HT-29 (cell line): ENCODE measurements at places on chromosomes 16 and 17. TPM values are rescaled to one million over a fixed set of nuclear protein-coding genes. Genes with fewer than 3 reads are reported as not detected.

SERPINF2 gene
- 9.8 and 10.9 TPM in 2 replicates for total RNA-seq

RND2 gene
- 0.13 TPM in 1 of 2 replicates, not detected in the other for total RNA-seq

KRTAP29-1 gene
- total RNA-seq = not detected in 2 replicates

ERN1 gene
- total RNA-seq = 6.9 and 7.3 TPM in 2 replicates

SLC13A5 gene
- not detected in 2 replicates for total RNA-seq

CLEC19A gene
- not detected in 2 replicates for total RNA-seq

MSLN gene
- total RNA-seq = 3.9 and 8.3 TPM in 2 replicates

CA4 gene
- 0.10 TPM in 1 of 2 replicates, not detected in the other for total RNA-seq

DOC2B gene
- 0.97 TPM in 1 of 2 replicates, not detected in the other for total RNA-seq

ACSM3 gene
- total RNA-seq = 15.8 and 19.2 TPM in 2 replicates

SECTM1 gene
- total RNA-seq = 2.9 and 3.2 TPM in 2 replicates

KCNJ2 gene
- total RNA-seq = 0.18 and 0.23 TPM in 2 replicates

GRCh38 chr16:46775214-46775613 is 27.1 kb upstream of the MYLK3 start:
- DNase-seq = no peak

DNA sequence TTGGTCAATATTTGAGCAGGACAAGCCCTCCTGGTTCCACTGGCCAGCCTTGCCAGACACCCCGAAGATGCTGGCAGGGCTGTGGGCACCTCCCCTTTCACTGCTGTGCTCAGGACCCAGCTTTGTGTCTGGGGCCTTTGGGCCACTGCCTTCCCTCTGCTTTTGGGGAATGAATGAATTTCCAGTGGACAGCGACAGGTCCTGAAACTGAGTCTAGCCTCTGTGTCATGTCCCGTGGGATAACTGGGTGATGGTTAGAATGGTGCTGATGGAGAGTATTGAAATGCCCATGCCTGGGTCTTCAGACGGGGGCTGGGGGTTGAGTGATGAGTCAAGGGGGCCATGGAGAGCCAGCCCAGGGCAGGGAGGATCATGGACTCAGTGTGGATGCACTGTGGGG is 135.8 kb downstream of the FOXL1 start:
- no peak for DNase-seq

DNA sequence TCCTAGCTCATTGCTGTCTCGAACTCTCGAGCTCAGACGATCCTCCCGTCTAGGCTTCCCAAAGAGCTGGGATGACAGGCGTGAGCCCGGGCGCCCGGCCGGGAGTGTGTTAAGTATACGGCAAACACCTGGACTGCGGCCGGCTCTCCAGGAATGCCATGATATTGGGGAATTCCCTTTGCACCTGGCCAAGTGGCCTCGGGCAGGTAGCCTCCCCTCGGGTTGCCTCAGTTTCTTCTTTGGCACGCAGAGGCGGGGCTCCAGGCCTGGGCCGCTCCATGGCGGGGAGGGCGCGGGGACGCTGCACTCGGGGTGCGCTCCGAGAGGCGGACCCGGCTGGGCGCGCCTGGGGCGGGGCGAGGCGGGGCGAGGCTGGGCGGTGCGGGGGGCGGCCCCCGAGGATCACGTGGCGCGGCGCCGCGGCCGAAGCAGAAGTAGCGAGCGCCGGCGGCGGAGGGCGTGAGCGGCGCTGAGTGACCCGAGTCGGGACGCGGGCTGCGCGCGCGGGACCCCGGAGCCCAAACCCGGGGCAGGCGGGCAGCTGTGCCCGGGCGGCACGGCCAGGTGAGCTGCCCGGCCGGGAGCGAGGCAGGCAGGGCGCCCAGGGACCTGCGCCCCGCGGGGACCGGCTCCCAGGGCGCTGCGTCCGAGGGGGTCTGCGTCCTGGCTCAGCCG is at the start of gene PLCG2:
Gene PLCG2, plus strand, starts transcription at position 431 of the 675 bp plus-strand sequence. CDS start 6,699 bp downstream, outside the sequence.
- peak; percentile 39 for DNase-seq

DNA sequence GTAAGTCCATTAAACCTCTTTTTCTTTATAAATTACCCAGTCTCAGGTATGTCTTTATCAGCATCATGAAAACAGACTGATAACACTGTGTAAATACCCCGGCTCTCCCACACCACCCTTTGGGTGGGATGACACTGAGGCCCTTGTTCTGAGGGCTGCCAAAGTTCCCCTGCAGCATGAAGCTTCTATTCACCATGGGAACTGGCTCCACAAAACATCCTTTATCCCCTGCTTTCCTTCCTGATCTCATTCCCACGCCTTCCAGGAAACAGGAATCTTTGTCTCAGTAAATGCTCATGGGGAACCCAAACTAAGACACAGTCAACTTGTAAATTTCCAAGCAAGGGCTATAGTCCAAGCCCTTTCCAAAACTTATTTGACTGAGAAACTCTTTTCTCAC is 88.4 kb downstream of the ABCC12 start:
- DNase-seq = no peak

GRCh38 chr17:41015454-41015853 is 6.5 kb upstream of the KRTAP3-1 start:
- no peak for DNase-seq

DNA sequence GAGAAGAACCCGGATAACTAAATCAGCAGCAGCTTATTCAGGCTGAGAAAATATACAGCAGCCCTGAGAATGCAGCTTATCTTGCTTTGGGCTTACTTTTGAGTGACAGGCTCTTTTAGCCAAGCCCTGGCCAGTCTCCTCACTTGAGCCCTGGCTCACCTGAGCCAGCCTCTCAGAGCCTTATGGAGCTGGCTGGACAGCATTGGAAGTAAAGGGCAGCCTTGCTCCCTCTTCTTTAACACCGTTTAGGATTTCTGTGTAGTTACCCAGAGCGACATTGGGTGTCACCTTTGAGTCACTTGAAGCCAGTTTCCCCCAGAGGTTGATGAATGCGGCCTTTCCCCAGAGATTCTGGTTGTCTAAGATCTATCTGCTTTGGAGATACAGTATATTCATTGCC is 7.7 kb upstream of the NPIPB2 start:
- DNase-seq = peak; percentile 74

DNA sequence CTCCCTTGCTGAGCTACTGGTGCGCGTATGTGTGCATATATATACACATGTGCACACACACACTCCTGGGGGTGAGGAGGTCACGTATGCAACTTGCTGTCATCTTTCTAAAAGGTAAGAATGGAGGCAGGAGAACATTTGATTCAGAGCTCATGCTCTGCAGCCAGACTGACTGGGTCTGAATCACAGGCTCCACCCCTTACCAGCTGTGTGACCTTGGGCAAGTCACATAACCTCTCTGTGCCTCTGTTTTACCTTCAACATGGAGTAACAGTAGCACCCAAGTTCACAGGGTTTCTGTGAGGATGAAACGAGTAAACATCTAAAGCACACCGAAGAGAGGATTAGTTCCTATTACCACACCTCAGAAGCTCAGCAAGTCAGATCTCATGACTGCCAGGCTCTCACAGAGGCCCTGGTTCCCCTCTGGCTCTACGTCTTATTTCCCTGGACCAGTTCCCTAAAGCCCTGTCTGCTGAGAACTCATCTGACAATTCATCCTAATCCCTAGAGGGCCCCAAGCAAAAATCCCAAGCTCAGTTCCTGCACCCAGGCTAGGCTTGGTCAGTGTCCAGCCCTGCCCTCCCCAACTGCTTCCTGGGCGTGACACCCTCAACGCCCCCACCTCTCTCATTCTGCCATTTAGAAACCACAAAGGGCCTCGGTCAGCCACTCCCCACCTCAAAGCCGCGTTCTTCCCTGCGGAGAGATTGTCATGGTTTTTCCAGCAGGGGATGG is 28.7 kb downstream of the ABR start:
- DNase-seq = no peak

- DNase-seq = no peak
These were observed 48.4 kb downstream of the PDPK1 start for GRCh38 chr16:2586241-2586640.

- no peak for DNase-seq
These were observed 37.2 kb upstream of the BCAR1 start for GRCh38 chr16:75288596-75289120.

GRCh38 chr16:48622456-48623303 is 12.7 kb upstream of the N4BP1 start:
- no peak for DNase-seq

- DNase-seq = peak; percentile 25
These were observed 6.3 kb upstream of the USP31 start for GRCh38 chr16:23155445-23156049.

DNA sequence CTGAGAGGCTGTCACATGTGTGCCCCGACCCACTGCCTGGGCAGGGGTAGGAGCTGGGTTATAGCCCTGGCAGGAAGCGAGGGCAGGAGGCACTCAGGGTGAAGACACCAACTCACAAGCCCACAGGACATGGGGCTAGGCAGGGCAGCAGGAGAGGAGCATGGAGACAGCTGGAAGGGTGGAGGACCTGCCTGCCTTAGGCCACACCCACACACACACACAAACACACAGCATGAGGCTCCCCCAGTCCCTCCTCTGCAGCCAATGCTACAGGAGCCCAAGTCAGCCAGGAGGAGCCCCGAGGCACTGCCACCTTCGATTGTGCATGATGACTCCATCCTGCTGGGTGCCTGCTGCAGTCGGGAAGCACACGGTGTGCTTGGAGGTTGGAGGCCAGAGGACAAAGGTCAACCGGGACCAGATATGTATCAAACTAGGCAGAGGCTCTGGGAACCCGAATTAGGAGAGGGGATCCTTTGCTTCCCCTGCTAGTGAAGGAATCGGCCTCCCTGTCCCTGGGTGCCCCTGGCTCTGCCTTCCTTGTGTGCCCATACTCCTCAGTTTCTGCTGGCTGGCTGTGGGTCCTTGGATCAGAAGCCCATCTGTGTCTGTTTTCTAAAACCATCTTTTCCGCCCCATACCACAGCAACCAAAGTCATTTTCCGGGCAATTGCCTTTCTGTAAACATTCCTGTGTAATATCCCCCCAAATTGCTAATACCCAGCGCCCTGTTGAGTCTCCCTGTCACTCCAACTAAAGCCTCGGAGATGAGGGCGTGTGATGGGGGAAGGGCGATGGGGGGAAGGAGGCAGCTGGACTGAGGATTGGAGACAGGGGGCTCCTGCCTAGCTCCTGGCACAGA is 20.5 kb downstream of the SRCIN1 start:
- no peak for DNase-seq

GRCh38 chr16:70437017-70437581 is 1.8 kb downstream of the ST3GAL2 start:
- no peak for DNase-seq

- no peak for DNase-seq
These were observed 17.4 kb downstream of the LDHD start for GRCh38 chr16:75099075-75099667.

- no peak for DNase-seq
These were observed 67.0 kb downstream of the PITPNC1 start for GRCh38 chr17:67443931-67444595.

DNA sequence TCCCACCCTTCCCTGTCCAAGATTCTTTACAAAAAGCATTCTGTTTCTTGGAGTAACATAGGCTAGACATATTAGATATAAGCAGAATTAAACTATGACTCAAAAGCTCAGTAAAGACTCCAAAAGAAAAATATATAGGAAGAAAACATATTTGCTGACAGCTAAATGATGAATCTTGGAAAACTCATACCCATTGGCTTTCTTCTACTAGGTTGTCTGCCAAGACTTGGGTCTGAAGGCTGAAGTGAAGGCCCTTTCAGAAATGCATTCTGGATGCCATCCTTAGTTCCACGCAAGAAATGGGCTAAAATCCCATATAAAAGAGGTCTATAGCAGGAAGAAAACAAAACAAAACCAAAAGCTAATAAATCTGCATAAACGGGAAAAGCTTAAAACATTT is 15.1 kb downstream of the CEP20 start:
- no peak for DNase-seq

GRCh38 chr16:81657781-81658180 is 121.3 kb upstream of the PLCG2 start:
- DNase-seq = no peak

GRCh38 chr17:68613739-68614298 is 12.7 kb upstream of the FAM20A start:
- DNase-seq = peak; percentile 64

DNA sequence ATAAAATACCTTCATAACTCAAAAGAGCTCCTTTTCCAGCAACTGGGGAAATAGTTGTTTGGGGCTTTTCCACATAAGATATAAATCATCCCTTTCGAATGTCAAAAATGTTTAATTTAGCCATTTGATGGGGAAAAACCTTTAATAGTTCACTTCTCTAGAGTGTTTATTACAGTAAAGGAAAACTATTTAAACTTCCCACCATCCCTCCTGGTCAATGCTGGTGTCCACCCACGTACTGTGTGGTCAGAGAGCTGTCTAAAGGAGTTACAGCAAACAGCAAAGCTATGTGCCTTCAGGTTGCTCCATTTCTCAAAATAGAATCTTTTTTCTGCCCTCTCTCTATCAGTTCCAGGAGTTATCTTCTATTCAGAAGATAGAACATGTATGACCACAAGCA is 33.5 kb downstream of the KANSL1 start:
- no peak for DNase-seq
